ENCODE measurements at places on chromosomes 13 and 19.

GRCh38 chr19:56312342-56312741, 2.3 kb downstream of the ZSCAN5A start:
- DNase-seq: no peak

DNA sequence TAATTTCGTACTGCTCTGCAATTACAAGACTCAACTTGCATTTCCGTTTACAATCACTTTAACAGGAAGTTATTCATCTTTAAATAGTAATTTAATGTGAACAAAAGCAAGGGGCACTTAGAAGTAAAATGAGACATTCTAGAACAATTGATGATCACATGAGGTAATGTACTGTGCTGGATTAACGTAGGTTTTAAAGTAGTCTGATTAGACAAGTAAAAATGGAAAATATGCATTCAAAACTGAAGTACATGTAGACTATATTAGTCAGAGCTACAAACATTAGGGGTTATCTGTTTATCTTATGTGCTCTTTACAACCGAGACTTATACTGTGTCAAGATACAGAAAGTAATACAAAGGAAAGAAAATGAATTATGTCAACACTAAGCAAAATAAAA, 1528.0 kb downstream of the SLITRK5 start:
- no peak for DNase-seq

GRCh38 chr13:67094952-67095351, 135.2 kb downstream of the PCDH9 start:
- no peak for DNase-seq

DNA sequence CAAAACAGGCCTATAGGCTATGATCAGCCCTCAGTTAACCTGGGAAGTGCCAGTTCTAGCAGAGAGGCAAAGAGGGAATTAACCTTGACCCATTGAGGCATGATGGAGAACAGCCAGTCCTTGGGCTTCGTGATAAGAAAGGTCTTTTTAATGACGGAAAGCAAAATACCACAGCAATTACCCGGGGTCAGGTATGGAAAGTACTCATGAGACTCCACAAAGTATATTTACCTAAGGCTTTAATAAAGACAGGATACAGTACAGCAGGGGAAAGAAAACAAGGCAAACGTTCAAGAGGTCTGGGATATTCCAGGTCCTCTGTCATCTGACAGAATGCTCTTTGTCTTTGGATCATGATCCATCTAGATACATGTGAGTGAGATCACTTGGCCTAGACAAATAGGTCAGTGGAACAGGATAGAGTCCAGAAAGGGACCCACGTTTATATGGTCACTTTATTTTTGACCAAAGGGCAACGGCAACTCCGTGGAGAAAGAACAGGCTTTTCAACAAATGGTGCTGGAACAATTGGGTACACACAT, 52.2 kb downstream of the WDFY2 start:
- DNase-seq: no peak

DNA sequence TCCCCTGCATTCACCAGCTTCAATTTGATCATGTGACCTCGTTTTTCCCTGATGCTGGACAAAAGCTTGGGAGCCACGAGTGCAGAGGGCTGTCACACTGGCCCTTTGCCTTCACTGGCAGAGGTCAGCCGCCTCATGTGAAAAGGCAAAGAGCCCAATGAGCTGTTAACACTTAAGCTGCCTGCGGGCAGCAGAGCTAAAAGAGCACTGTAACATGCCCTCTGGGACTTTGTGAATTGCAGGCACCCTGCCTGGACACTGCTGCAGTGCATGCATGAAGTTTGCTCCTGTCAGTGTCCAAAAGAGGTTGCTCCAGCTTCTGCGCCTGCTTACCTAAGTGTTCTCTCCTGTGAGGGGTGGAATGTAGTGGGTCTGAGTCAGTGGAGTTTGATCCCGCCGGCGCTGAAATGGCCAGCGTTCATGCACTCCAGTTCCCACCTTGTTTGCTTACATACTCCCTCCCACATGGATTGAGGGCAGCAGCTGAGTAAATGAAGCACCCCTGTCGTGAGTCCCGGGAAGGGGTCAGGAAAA, 193.7 kb downstream of the RFC3 start:
- DNase-seq: no peak

DNA sequence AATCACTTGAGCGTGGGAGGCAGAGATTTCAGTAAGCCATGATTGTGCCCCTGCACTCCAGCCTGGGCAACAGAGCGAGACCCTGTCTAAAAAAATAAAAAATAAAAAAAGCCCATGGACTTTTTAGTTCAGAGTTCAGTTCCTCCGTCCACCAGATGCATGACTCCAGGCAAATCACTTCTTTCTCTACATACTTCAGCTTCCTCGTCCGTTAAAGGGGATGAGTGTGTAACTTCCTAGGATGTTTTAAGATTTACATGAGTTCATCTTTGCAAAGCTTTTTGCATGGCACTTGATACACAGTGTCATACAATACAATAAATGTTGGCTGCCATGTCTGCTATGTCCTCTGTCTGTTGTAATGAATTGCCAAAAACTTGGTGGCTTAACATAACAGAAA, 10.0 kb upstream of the FFAR2 start:
- no peak for DNase-seq

- no peak for DNase-seq
Measured at GRCh38 chr13:44719857-44720671, 143.9 kb upstream of the TSC22D1 start.

DNA sequence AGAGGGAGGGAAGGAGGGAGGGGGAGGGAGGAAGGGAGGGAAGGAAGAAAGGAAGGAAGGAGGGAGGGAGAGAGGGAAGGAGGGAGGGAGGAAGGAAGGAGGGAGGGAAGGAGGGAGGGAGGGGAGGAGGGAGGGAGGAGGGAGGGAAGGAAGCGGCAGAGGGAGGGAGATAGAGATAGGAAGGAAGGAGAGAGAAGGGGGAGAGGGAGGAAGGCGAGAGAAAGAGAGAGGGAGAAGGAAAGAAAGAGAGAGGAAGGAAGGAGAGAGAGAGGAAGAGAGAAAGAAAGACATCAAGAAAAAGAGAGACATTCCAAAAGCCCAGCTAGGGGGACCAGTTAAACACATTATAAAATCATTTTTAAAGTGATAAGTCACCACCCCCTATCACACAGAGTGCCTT, 62.5 kb downstream of the GNG7 start:
- DNase-seq: no peak

DNA sequence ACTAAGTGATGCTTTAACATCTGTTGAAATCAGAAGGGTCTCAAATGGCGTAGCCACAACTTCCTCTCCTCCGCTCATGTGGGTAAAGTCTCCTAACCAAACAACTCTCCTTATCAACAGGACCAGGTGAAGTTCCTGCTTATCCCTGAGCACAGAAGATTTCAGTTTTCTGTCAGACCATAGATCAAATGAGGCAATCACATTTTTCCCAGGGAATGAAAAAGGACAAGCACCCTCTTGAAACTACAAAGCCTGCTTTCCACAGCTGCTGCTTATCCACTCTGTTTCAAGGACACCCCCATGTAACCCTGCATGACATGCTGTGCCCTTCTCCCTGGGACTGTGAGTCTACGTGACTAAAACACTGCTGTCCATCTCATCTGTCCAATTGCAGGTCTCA, 788.3 kb upstream of the SLITRK5 start:
- no peak for DNase-seq

DNA sequence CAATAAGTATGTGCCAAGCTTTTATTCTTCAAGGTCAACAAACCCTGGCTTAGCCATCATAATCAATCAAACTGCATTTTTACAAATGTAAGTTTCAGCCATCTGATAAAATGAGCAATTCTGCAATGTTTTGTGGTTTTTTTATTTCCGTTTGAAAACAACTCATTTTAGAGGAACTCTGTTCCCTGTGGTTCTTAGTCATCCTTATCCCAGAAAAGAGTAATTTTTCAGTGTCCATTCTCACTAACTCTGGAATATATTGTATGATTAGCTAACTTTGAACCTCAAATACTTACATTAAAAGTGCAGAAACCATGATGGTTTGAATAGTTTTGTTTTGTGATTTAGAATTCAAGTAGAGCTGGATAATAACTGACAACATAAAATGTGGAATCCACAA, 87.6 kb downstream of the IRS2 start:
- DNase-seq: no peak

DNA sequence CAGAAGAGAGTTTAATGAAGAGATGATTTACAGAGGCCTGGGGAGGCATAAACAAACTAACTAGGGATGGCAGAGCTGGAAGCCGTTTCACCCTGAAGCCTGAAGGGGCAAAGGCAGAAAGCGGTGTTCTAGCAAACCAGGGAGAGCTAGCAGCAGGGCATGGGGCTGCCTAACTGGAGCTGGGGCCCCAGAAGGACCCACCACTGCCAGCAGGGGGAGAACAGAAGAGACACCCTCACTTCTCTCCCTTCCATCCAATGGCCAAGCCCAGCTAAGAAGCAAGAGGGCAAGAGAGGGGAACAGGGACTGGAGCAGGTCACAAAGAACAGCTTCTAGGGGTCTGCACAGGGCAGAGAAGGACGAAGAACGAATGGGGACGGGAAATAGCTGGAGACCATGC, 195.5 kb downstream of the KATNAL1 start:
- DNase-seq: no peak

- no peak for DNase-seq
Measured at GRCh38 chr19:11196406-11197287, 698 bp downstream of the KANK2 start.

DNA sequence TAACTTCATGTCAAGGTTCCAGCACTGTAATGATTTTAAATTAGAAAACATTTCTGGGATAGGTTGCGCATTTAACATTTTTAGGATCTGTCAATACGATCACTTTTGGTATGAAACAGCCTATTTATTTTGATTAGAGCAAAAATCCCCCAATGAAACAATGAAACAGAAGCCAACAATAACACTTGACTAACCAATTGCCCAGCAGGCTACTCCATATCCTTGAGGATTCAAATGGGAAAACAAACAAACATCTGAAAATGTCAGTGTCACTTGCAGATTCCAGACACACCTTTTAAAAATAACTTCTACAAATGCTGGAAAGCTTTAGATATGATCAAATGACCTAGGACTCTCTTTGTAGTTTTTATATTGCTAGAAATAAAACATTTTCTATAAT, 1412.5 kb upstream of the PRR20A start:
- no peak for DNase-seq

GRCh38 chr13:21149568-21149967, 26.8 kb downstream of the SKA3 start:
- DNase-seq: no peak

GRCh38 chr13:42478531-42479156, 95.3 kb upstream of the TNFSF11 start:
- no peak for DNase-seq

DNA sequence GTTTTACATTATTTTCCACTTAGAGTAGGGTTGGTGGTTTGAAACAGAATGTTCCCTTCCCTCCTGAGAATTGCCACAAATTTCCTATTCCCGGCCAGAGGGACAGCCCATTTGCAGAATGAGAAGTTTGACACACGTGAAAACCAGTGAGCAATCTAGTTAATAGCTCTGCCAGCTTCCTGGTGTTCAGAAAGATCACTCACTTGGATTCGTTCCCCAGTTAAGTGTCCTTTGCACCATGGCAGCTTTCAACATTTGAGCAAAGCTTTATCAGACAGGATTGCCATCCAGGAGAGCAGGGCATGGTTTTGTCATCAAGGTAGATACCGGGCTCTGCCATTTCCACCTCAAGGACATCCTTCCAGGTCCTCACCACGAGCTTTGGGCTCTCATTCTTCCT, 28.2 kb downstream of the RASL11A start:
- DNase-seq: no peak

DNA sequence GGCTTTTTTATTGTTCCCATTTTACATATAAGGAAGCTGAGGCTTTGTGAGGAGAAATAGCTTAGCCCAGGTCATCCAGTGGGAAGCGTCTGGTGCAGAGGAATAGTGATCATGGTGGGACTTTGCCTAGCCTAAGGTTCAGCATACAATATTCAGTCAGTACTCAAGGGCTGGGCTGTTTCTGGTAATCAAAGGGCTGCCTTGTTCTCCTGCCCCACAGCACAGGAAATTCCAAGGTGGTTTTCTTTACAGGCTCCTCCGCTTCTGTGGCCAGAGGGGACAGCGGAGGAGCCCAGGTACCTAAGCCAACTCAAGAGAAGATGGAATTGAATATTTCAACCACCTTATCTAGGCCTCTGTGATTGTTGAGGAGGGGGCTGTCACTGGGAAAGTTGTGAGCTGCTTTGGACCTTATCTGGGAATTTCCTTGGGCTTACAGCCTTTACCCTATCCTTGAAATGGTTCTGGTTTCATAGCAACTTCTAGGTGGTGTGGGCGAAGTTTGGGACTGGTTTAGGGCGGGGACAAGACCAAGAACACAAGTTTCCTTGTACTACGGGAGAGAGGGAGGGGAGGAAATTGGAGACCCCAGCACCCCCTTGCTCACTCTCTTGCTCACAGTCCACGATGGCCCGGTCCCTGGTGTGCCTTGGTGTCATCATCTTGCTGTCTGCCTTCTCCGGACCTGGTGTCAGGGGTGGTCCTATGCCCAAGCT, at the start of gene MIA:
Gene MIA, plus strand, starts transcription at position 606 of the 716 bp plus-strand sequence. Its CDS starts 22 bp downstream, at position 628.
- no peak for DNase-seq

GRCh38 chr13:74219566-74219965, 85.4 kb upstream of the KLF12 start:
- DNase-seq: no peak

- DNase-seq: no peak
Measured at GRCh38 chr13:75760131-75761021, 124.2 kb downstream of the LMO7 start.

GRCh38 chr13:99040536-99041131, 62.8 kb upstream of the DOCK9 start:
- DNase-seq: no peak

GRCh38 chr13:111046590-111047141, 68.4 kb upstream of the ARHGEF7 start:
- DNase-seq: no peak

GRCh38 chr13:101258071-101258470, 158.2 kb downstream of the NALCN start:
- DNase-seq: no peak

DNA sequence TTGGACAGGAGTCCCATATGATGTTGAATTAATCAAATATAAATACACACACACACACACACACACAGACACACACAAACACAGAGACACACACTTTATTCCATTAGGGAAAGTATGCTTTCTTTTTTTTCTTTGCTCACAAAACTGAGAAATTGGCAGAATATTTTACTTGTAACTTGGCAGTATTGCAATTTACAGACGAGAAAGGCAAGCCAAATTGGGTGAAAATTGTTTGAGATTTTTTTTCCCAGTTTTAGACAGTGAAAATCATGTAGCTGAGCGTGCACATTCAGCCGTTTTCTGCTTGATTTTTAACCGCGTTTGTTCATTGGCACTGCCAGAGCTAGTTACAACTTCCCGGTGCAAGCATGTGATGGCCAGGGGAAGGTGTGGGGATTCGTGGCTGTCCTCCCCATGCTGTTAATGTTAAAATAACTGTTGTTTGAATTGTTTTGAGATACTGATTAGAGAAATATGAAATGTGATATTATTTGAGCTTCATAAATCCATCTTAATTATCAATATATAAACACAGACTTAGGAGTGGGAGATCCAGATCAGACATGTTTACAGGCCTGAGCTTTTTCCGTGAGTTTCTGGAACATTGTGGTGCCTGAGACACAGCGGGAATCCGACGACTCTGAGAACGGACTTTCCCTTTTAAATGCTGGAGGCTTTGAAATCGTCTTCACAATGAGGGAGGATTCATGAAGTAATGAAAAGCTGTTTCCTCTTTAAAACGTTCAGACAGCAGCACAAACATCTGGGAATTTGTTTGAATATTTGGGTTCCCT, 125.5 kb downstream of the KCNRG start:
- no peak for DNase-seq

Measured in stimulated activated CD4-positive, alpha-beta T cell treated with anti-CD3 and anti-CD28 coated beads, Interleukin-1b, Interleukin-23, amount 100 ng/mL, for 1 hour (primary cell).